ENCODE measurements at places on chromosomes 4 and X.

GRCh38 chrX:110104078-110104477 is 101.2 kb downstream of the TMEM164 start:
- no peak for DNase-seq

DNA sequence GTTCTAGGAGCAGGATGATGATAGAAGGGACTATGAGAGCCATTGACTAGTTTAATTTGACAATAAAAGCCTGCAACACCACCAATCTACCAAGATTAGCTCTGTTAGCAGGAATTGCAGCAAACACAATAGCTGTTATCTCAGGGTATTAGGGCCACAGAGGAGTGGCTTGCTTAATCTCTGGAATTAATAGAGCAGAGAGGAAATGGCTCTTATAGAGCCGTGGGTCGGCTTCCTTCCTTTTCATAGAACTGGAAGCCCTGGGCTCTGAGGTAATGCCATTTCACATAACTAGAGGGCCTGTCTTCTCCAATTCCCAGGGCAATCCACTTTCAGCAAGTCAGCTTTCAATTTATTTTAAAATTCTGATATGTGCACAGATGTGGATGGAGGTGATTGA is 83.0 kb downstream of the MAMLD1 start:
- DNase-seq = no peak

GRCh38 chrX:13790206-13791131 is 26.4 kb downstream of the GPM6B start:
- no peak for DNase-seq

- no peak for DNase-seq
Measured at GRCh38 chrX:31038575-31039326, 33.1 kb downstream of the FTHL17 start.

- no peak for DNase-seq
Measured at GRCh38 chrX:41734530-41734929, 10.5 kb downstream of the GPR82 start.

DNA sequence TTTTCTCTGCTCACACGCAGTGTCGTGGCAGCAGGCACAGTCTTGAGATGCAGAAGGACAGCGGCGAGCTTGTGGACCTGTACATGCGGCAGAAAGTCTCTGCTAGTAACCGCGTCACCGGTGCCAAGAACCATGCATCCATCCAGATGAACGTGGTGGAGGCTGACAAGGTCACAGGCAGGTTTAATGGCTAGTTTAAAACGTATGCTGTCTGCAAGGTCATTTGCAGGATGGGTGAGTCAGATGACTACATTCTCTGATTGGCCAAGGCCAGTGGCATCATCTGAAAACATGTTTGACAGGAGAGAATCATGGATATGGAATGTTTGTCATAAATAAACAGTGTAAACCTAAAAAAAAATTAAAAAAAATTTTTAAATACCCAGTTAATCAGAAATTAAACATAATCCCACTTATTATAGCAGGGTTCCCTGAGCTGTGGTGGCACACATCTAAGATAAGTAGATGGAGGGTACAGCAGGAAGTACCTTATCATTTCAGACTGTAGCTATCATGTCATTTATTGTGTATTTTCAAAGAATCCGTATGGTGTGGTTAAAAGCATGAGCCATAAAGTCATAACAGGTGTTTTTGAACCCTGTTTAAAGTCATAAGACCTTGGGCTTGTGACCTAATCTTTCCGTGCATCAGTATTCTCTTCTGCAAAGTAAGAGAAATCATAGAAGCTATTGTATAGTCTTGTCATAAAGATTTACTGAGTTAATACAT is 7.5 kb upstream of the BMP2K start:
- no peak for DNase-seq

GRCh38 chr4:47762376-47763266 is 75.2 kb downstream of the CORIN start:
- DNase-seq = no peak

GRCh38 chrX:10754445-10754844 is 134.1 kb upstream of the MID1 start:
- no peak for DNase-seq

GRCh38 chr4:160956875-160957274 is 1206.9 kb downstream of the FSTL5 start:
- no peak for DNase-seq

GRCh38 chr4:86927843-86928395 is 6.9 kb upstream of the AFF1 start:
- no peak for DNase-seq

GRCh38 chr4:25330905-25331808 is 18.6 kb downstream of the ZCCHC4 start:
- DNase-seq = no peak

- DNase-seq = no peak
Measured at GRCh38 chr4:55074386-55074785, 51.0 kb downstream of the KDR start.

GRCh38 chr4:3867403-3868100 is 101.4 kb downstream of the ADRA2C start:
- DNase-seq = no peak

DNA sequence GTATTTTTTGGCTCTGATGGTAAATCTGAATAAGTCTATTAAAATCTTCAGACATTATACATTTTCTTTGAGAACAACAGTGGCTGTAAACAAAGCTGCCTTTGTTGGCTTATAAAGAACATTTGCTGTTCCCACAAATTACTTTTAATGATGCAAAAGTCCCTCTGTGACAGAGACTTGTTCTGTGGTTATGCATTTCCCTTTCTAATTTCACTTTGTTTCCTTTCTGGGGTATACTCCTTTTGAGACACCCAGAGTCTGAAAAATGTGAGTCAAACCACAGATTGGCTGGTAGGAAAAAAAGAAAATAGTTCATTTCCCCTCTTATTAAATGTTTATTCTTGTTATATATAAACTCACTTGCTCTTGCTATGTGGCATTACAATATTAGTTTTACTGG is 402.4 kb downstream of the PACRGL start:
- no peak for DNase-seq

DNA sequence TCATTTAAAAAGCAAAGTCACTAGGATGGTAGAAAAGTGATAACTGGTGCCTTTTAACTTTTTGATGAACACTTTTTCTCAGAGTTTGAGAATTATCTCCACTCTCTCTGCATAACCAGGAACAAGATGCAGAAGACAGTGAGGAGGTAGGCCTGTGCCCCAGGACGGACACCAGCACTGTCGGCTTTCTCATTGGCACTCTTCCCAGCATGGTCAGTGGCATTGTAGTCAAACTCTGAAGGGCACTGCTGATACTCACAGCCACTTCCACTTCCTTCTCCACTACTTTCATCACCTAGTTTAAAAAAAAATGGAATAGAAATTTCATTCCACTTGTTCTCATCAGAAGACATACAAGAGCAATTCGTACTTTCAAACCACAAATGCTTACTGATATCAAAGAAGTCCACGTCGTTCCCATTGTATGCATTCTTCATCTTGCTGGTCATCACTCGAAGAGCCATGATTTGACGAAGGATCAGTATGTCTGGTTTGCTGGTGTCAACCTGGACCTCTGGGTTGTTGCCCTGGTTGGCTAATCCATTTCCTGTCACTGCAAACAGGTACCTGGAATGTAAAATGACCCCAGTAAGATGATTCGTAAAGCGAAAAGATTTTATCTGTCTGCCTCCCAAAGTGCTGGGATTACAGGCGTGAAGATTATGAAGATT is 84.8 kb upstream of the TFDP3 start:
- no peak for DNase-seq

GRCh38 chrX:144006811-144007210 is 122.9 kb downstream of the UBE2NL start:
- DNase-seq = no peak

DNA sequence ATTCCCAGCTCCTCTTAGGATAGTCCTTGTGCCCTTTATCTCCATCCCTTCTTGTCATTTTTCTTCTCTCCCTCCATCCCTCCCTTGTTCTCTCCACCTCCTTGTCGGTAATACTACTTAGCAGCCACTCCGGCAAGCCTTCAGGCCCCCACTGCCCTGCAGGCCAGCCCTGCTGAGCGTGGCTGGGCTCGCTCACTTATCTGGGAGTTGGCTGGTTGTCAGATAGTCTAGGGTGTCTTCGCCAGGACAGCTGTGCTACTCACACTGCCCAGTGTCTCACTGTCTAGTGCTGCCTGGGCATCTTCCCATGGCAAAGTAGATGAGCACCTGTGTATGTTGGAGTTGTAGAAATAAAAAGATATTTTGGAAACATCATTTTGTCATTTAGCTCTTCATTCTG is 75.0 kb downstream of the STK32B start:
- no peak for DNase-seq
